ENCODE measurements at places on chromosomes 11 and 22. TPM values are rescaled to one million over a fixed set of nuclear protein-coding genes. Genes with fewer than 3 reads are reported as not detected.

GRCh38 chr11:88353386-88353785 lies 15.8 kb upstream of the CTSC start:
- DNase-seq: no peak

DNA sequence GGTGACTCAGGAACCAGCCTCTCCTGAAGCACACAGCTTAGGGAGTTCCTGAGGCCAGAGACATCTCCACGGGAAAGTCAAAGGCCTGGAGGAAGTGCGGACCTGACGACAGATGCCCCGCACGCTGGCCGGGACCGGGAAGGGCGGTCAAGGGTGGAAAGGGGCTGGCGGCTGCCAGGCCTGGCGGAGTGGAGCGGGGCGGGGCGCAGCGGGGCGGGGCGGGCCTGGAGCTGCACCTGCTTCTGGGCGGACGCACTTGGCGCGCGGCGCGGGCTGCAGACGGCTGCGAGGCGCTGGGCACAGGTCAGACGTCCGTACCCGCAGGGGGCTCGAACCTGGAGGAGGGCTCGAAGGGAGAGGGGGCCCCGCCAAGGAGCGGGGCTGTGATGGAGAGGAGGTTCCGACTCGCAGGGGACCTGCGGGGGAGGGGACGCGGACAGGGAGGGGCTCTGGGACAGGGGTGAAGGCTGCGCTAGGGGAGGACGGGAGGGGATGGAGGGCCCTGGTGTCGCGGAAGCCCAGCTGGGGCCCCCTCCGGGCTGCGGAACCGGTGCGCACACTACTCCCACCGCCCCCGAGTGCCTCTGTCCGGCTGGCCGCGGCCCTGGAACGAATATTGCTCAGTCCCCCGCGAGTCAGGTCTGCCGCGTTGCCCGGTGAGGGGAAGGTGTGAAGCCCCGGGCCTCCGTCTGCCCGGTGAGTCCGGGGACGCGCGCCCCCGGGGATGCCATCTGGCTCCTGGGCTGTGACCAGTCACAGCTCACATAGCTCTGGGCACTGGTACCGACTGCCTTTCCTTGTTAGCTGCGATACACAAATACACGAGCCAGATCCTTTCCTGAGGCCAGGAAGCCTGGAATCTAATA lies at the start of gene TMEM45B:
TSS of gene TMEM45B (plus strand) at position 253 of the 866 bp plus-strand sequence. CDS start 36,635 bp downstream, outside the sequence.
- DNase-seq: no peak

DNA sequence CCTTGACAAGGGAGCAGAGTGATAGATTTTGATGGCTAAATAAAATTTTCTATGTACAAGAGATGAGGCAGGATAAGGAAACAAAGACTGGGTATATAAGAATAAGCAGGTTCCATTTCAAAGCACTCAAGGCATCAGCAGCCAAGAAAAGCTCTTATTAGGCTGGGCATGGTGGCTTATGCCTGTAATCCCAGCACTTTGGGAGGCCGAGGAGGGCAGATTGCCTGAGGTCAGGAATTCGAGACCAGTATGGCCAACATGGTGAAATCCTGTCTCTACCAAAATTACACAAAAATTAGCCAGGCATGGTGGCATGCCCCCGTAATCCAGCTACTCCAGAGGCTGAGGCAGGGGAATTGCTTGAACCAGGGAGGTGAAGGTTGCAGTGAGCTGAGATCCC lies 563.4 kb upstream of the CCDC179 start:
- peak; percentile 36 for DNase-seq

GRCh38 chr11:26095340-26095739 lies 236.6 kb upstream of the ANO3 start:
- no peak for DNase-seq

DNA sequence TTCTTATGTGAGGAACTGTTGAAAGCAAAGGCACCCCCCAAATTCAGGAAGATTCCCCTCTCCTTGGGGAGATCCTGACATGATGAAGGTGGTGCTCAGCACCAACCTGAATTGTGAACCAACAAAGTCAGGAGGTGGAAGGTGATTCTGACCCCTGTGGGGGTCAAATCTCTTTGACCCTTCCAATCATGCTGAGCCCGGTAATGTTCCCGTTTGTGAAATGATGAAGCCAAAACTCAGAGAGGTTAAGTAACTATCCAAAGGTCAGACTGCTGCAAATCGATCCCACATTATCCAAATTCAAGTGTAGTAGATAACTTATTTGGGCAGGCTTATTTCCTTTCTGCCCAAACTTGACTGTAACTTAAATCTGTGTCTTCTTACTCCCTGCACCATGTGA lies 19.1 kb downstream of the SERPING1 start:
- no peak for DNase-seq

DNA sequence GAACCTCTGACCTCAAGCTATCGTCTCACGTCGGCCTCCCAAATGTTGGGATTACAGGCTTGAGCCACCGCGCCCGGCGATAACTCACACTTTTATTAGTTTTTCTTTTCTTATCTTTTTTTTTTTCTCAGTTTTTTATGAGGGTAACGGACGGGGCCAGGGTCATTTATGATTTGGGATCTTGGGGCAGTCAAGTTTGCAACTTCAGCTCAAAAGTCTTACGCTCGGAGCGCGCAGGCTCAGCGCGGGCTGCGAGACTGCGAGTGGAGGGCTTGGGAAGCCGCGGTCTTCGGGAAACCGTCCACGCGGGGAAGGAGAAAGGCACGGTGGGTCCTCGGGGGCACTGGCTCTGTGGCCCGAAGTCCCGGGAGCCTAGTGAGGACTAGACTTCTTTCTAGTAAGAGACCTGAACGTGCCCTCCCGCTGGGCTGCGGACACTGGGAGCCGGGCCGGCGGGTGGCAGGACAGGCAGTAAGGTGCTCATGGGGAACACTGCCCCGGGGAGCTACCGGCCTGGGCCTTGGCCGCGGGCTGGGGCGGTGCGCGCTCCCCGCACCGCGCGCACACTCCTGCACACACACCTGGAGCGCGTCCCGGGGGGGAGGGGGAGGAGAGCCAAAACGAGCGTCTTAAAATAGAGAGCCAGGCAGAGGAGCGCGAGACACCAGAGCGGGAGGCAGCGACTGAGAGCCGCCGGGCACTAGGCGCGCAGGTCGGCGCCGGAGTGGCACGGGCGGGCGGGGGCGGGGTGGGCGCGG lies 476 bp upstream of the BARX2 start:
- DNase-seq: no peak

DNA sequence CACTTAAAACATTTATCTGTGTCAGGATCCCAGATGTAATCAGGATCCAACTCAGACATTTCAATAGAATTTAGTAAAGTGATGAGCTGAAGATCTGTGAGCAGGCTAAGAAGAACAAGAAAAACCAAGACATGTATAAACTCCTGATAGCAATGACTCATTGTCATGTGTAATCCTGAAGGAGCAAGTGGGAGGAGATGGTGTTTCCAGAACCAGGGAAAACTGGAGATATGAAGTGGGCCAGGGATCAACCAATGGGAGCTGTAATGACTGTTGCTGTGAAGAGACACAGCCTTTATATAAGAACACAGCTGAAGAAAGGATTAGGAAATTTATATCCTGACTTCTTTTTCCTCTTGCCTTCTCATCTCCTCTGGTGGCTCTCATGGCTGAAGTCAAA lies 682.5 kb upstream of the ARHGAP42 start:
- peak; percentile 55 for DNase-seq

DNA sequence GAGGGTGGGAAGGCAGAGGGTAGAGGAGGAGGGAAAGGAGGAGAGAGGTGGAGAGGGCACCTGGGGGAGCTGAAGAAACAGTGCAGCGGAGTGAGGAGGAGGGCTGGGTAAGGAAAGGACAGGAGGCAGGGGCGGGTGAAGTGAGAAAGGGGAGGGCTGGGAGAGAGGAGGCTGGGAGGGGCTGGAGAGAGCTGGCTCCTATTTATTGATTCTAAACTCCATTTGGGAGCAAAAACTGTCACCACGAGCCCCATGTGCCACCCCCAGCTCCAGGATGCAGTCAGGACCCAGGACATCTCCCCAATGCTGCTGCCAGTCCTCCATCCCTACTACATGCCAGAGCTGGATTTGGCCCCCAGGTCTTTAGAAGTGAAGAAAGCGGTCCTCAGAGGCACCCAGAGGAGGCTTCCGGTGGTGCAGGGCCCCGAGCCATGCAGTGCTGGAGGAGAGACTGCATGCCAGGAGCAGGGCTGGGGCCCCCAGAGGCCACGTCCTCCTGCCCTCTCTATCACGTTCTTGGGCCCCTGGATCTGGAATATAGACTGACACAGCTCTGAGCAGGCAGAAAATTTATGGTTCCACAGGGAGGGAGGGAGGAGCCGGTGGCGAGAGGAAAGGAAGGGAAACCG lies 53.7 kb downstream of the SLC22A12 start:
- no peak for DNase-seq

Gene IGLL5
- total RNA-seq: not detected

Gene PDXP
- total RNA-seq: 34.5 TPM

Gene RIBC2
- not detected for total RNA-seq

Gene GRM5
- not detected for total RNA-seq

Gene PRMT3
- total RNA-seq: 27.1 TPM

Gene ACRV1
- total RNA-seq: not detected

All from myocyte (in vitro differentiated cells).